ENCODE measurements at places on chromosomes 2 and 18. TPM values are rescaled to one million over a fixed set of nuclear protein-coding genes. Genes with fewer than 3 reads are reported as not detected.

The CNRIP1 gene
- 39.8 TPM for total RNA-seq

The CABYR gene
- 5.6 TPM for total RNA-seq

The KIF5C gene
- total RNA-seq, result 0.17 TPM

The UGT1A4 gene
- not detected for total RNA-seq

The C2orf80 gene
- not detected for total RNA-seq

The XDH gene
- total RNA-seq, result under 0.01 TPM

The NMUR1 gene
- 0.50 TPM for total RNA-seq

The UGT1A3 gene
- total RNA-seq, result not detected

The MAP2 gene
- 51.0 TPM for total RNA-seq

The HOXD13 gene
- total RNA-seq, result not detected

The C2orf78 gene
- not detected for total RNA-seq

The AKAIN1 gene
- not detected for total RNA-seq

The NIF3L1 gene
- total RNA-seq, result 21.0 TPM

The ST6GAL2 gene
- total RNA-seq, result not detected

The QPCT gene
- total RNA-seq, result 3.9 TPM

The SPEG gene
- 13.1 TPM for total RNA-seq

The VAMP8 gene
- total RNA-seq, result 2.1 TPM

The ATL2 gene
- total RNA-seq, result 62.1 TPM

The CNTNAP5 gene
- total RNA-seq, result not detected

The LONRF2 gene
- under 0.01 TPM for total RNA-seq

The ACMSD gene
- total RNA-seq, result not detected

The UCN gene
- 1.2 TPM for total RNA-seq

The KATNAL2 gene
- total RNA-seq, result 4.6 TPM

Data from fibroblast of lung (primary cell).